Nephron progenitor cell (in vitro differentiated cells): ENCODE measurements at places on chromosomes 3 and 15.

- no peak for DNase-seq
Observed at GRCh38 chr3:168645180-168645579, 549.5 kb upstream of the GOLIM4 start.

GRCh38 chr15:99343208-99343607, 91.9 kb downstream of the LRRC28 start:
- DNase-seq, result no peak

- DNase-seq, result no peak
Observed at GRCh38 chr3:51621091-51621892, 49.8 kb upstream of the TEX264 start.

DNA sequence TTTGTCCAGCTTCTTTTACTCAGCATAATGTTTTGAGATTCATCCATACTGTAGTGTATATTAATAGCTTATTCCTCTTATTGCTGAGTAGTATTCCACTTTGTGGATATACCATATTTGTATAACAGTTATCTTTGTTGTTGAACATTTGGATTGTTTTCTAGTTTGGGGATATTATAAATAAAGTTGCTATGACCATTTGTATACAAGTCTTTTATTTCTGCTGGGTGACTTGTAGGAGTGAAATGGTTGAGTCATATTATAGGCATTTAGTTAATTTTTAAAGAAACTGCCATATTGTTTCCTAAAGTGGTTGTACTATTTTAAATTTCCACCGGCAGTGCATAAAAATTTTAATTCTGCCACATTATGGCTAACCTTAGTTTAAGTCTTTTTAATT, 53.4 kb downstream of the RPL39L start:
- no peak for DNase-seq

GRCh38 chr3:188974856-188975599, 196.7 kb upstream of the TPRG1 start:
- DNase-seq, result no peak
